ENCODE measurements at places on chromosomes 6 and 20.

GRCh38 chr20:36645998-36646397, at the start of gene SLA2:
Gene SLA2 (minus strand): TSS chr20:36646196. CDS start chr20:36641335, 4,861 bp downstream.
- DNase-seq: no peak

- no peak for DNase-seq
These were observed 292.1 kb downstream of the CDKAL1 start for GRCh38 chr6:20826378-20826777.

DNA sequence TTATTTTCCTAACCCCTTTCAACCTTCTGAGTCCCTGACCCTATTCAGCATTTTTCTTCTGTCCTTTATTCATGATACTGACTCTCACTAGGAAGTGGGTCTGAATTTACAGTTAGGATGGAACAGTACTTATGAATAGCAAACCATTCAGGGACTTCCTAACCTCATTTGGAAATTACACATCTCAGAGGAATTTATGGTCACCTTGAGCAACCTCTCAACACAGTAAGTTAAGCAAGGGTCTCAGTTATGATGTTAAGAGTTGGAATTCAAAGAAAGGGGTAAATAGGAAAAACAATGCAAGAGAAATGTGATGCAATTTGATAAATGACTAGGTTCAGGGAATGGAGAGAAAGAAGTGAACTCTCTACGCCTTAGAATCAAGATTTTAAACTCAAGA, 97.3 kb downstream of the GPR6 start:
- no peak for DNase-seq

GRCh38 chr6:11711003-11711983, 67.3 kb downstream of the ADTRP start:
- DNase-seq: no peak

- peak; percentile 29 for DNase-seq
These were observed 163.8 kb downstream of the TMEM200A start for GRCh38 chr6:130529569-130530149.

- no peak for DNase-seq
These were observed 440.2 kb downstream of the TBC1D32 start for GRCh38 chr6:120894077-120894476.

DNA sequence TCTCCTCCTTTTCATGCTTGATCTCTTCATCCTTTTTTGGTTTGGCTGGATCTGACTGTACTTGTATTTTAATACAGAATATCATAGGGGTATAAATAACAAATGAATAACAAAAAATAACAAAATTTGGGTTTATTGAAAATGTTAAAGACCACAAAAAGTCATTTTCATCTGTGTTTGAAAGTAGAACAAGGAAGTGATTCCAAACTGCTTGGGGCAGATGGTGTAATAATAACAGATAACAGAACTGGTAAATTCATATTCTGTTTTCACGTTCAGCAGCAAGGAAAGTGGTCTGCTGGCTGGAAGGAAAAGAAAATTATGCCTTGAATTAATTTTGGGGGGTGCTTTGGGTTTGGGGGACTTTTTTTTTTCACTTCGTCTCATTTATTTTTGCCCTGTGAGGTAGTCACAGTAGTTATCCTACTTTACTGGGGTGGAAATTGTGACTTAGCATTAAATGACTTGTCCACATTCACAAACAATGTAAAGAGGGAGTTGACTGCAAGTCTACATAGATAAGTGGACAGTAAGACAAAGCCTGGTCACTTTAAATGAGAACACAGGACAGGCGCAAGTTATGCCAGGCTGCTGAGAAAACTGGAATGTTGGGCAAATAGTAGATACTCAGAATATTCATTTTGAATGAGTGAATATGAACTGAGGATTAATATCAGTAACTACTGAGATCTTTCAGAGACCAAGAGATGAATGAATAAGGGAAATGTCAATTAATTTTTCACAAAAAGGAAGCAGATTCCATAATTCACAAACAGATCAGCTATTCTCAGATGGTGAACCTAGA, 193.9 kb upstream of the CITED2 start:
- DNase-seq: no peak

GRCh38 chr6:157013649-157014304, 236.6 kb downstream of the ARID1B start:
- DNase-seq: no peak

DNA sequence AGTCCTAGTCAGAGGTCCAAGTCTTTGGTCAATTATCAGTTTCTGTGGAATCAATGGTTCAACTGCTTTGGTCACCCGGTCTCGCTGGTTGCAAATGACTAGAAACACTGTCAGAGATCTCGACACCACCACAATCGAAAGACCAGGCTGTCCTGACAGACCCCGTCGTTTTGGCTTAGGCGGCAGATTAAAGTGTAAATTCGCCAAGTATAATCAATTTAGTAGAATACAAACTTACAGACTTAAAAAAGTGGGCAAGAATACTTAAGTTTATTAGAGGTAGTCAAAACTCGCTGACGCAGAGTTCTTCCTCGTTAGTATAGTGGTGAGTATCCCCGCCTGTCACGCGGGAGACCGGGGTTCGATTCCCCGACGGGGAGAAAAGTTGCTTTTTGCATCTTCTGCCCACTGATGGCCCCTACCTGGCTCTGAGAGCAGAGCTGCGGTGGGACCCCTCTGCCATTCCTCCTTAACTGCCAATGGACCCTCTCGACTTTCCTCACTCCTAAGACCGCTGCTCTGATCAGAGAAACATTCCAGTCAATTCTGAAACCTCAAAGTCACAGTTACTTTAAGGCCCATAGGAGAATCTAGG, 30.6 kb upstream of the ZNF184 start:
- DNase-seq: peak; percentile 75

GRCh38 chr20:62860924-62861691, 514 bp downstream of the TCFL5 start:
- no peak for DNase-seq

DNA sequence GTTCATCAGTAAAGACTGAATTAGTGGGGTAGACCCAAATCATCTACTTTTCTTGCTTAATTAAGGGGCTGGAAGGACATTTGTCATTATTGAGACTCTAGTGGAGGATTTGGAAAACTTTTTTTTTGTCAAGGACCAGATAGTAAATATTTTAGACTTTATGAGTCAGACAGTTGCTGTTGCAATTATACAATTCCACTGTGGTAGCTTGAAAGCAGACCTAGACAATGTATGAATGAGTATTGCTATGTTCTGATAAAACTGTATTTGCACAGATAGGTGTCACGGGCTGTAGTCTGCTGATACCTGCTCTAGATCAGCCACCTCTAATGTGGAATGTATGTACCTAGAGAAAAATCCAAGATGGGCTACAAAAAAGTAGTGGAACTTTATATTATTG, 175.0 kb downstream of the CARMIL1 start:
- no peak for DNase-seq

DNA sequence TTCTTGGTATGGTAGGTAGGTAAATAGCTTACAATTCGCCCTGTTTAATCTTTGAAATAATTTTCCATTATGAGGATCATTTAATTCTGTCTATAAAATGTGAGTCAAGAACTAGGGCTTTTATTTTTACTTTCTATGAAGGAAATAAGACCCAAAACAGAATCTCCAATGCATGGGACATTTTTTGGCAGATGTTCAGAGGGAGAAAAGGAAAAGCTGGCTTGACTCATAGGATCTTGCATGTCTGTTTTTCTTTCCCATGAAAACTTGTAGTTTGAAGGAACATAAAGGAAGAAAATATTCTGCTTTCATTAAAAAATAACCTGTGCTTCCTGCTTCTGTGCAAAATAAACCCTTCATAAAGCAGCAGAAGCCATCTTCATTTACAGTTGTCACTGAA, 143.1 kb upstream of the INSM1 start:
- DNase-seq: no peak

- DNase-seq: no peak
These were observed 59.5 kb upstream of the NELFCD start for GRCh38 chr20:58921564-58921963.

DNA sequence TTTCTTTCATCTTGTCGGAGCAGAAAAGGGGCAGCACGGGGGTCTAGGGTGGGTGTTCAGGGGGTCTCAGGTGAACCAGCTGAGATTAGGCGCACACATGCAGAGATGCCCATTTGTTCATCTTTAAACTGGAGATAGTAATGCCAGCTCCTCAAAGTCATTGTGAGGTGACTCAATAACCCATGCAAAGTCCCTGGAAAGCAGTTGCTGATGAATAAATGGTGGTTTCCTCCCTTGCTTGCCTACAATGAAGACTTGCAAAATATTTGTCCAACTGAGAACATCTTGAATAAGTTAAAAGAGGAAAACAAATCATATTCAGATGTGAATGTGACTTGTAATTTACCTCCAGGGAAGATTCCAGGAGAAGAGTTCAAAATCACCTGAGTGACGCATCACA, 206.9 kb downstream of the LY86 start:
- DNase-seq: no peak

DNA sequence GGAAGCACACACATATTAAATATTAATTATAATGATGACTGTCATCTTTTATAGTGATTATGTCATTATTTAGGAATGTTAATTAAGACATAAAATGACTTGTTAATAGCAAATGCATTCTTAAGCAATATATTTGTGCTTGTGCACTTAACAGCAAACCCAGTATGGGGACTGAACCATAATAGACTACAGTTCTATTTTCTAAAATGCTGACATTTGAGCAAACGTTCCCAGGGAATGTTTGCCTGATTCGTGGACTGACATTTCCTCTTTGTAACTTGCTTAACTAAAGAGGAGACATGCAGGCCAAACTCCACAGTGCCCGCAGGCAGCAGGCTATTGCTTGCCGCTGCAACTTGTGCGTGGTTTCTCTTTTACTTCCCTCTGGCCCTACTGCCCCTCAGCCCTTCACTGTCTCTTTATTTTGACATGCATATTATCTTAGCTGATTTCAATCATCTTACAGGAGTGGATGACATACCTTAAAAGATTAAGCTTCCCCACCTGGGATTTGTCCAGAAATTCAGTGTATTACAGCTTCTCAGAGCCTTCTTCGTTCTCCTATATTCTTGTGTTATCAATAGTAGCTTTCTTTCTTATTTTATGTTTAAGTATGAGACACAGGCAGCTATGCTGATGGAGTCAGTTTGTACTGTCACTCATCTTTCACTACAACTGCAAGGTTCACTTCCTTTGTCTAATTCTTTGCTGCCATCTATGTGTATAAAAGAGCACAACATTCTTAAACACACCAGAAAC, 141.5 kb downstream of the GMDS start:
- DNase-seq: peak; percentile 41

DNA sequence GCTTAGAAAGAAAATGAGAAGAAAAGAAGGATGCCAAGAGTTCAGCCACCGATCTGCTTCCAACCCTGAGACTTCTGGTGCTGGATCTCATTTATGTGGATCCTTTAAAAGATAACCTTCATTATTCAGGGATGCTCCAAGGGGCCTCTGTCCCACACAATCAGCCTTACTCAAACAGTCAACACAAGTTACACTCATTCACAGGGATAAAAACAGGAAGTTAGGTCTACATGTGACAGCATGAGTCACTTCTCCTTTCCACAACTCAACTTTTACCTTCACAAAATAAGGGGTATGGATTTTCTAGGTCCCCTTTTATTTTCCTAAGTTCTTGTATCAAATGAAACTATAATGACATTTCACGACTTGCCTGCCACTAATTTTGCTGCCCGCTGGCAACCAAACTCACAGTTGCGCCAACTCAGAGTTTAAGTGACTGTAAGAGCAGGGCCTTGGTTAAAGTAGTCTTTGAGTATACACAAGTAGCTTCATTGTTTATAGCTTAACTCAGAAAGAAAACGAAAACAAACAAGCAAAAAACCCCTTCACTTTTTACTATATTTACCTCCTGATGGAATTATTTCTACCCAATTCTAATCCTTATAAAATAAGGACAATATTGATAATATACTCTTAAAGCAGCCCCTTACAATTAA, 278.8 kb upstream of the RUNX2 start:
- DNase-seq: no peak

- DNase-seq: no peak
These were observed 14.6 kb upstream of the SNX9 start for GRCh38 chr6:157808405-157808950.

- no peak for DNase-seq
These were observed 80.2 kb downstream of the SYNJ2 start for GRCh38 chr6:158061709-158062461.

DNA sequence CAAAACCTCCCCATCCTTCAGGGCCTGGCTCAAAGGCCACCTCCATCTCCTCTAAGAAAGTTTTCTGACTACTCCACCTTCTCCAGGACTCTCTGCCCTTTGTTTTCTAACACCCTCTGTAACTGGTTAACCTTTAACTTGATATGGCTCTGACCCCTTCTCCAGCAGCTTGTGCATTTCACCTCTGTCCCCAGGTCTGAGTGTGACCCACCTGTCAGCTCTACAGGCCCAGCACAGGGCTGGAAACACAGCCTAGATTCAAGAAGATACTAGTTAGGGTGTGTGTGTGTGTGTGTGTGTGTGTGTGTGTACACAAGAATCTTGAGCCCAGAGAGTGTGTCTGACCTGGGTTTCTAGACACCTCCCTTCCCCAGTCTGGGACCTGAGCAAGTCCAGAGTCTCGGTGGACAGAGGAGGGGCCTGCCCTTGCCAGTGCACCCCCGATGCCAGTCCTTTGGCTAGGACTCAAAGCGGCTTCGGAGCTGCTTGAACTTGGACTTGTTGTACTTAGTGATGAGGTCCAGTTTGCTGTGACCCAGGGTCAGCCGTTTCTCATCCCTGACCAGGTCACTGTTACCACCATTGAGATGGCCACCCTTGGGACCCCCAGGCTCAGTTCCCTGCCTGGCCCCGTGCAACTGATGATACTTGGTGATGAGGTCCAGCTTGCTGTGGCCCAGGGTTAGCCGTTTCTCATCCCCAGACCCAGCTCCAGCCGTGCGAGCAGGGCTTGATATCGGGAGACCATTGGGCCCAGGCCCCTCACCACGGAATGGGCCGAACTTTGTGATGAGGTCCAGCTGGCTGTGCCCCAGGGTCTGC, 1.7 kb upstream of the EIF6 start:
- no peak for DNase-seq

DNA sequence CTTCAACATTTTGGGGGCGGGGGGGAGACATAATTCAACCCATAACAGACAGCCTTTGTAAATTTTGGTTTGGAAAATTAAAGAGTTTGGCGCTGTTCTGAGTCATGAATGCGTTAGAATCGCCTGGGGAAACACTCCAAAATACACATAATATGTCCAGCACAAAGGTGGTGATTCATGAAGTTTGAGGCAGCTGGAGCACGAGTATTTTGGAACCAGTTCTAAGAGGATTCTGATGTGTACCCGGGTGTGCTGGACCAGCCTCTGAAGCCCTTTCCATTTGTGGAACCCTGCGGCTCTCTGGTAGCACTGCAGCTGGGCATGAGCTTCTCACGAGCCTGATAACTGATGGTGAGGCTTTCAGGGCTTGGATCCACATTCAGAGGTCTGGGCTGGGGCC, 4.7 kb downstream of the GMPR start:
- no peak for DNase-seq

Data from MM.1S (cell line).